Activated naive CD8-positive, alpha-beta T cell treated with anti-CD3 and anti-CD28 coated beads, Interleukin-2, amount 10 ng/mL, durations not matched to agents 7 days and 5 days (primary cell): ENCODE measurements at places on chromosomes 6 and 20.

GRCh38 chr6:85388531-85388930 lies 61.4 kb upstream of the NT5E start:
- DNase-seq: no peak
- H3K36me3 ChIP-seq: no peaks in the 10 kb centered on the region
- H3K27ac ChIP-seq: no peak overlapping the region
- H3K27me3 ChIP-seq: no peaks in the 10 kb centered on the region
- peaks cover 13% of the 10 kb centered on the region for H3K4me1 ChIP-seq
- no peak overlapping the region for H3K4me3 ChIP-seq

DNA sequence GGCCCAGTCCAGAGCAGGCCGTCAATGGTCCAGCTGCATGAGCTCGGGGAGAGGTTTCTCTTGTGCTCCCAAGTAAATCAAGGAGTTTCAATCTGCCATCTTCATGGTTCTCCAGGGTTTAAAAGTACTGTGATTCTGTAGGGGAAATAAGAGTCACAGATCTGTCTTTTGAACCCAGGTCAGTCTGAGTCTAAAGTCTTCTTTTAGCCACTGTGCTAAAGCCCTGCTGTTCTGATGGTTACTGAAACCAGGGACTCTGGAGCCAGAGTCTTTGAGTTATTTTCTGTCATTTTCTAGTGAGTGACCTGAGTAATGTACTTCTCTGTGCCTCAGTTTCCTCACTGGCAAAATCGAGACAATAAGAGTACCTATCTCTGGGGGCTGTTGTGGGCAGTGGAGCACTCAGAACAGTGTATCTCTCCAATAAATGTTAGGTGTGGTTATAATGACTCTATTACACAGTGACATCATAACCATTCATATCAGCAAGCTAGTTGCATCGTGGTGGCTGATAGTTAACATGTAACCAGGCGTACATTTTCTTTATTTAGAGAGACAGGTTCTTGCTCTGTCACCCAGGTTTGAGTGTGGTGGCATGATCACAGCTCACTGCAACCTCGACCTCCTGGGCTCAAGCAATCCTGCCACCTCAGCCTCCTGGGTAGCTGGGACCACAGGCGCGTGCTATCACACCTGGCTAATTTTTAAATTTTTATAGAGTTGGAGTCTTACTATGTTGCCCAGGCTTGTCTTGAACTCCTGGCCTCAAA lies 74.6 kb upstream of the KCNG1 start:
- H3K4me1 ChIP-seq: peaks cover under 1% of the 10 kb centered on the region
- H3K4me3 ChIP-seq: no peak overlapping the region
- DNase-seq: no peak
- peaks cover 33% of the 10 kb centered on the region for H3K27me3 ChIP-seq

DNA sequence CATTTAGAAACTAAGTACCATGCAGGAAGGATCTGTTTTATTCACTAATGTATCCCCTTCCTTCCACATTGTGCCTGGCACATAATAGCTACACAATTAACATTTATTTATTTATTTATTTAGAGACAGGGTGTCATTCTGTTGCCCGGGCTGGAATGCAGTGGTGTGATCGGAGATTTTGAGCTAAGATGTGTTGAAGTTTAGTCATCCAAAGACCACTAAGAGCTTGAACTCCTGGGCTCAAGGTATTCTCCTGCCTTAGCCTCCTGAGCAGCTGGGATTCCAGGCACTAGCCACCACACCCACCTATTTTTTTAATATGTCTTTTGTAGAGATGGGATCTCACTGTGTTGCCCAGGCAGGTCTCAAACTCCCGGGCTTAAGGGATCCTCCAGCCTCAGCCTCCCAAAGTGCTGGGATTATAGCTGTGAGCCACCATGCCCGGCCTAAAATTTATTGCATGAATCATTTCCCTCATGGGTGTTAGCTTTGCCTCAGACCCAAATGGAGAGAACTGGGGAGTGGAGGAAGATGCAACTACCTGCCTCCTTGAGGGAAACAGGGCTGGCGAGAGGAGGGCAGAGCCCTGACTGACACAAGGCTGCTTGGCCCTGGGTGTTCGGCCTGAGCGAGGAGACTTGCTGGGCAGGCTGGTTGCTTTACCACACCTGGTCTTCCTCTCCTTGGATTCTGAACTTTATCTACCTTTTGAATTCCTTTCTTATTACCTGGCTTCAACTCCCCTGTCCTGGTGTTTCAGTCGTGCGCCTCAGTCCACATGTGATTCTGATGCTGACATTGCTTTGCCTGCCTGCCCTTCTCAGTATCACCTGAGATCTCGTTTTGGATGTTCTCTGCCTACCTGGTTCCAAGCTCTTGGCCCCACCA lies 1.7 kb upstream of the DYNLT1 start:
- DNase-seq: no peak
- peaks cover 25% of the 10 kb centered on the region for H3K36me3 ChIP-seq
- peak overlapping the region; percentile 92 for H3K4me3 ChIP-seq
- peak overlapping the region; percentile 85 for H3K27ac ChIP-seq
- peaks cover 48% of the 10 kb centered on the region for H3K4me1 ChIP-seq
- no peaks in the 10 kb centered on the region for H3K27me3 ChIP-seq

- H3K4me1 ChIP-seq: no peaks in the 10 kb centered on the region
- no peaks in the 10 kb centered on the region for H3K36me3 ChIP-seq
- no peak overlapping the region for H3K27ac ChIP-seq
- no peak for DNase-seq
- no peaks in the 10 kb centered on the region for H3K27me3 ChIP-seq
These were observed 953.7 kb upstream of the MANEA start for GRCh38 chr6:94623586-94623985.

GRCh38 chr6:105324386-105324950 lies 78.4 kb downstream of the PREP start:
- no peaks in the 10 kb centered on the region for H3K27me3 ChIP-seq
- H3K27ac ChIP-seq: no peak overlapping the region
- DNase-seq: no peak
- no peaks in the 10 kb centered on the region for H3K4me1 ChIP-seq
- H3K36me3 ChIP-seq: peaks cover 16% of the 10 kb centered on the region

GRCh38 chr6:154928325-154928922 lies 66.7 kb upstream of the TIAM2 start:
- peaks cover 7% of the 10 kb centered on the region for H3K4me1 ChIP-seq
- no peak overlapping the region for H3K4me3 ChIP-seq
- H3K27me3 ChIP-seq: no peaks in the 10 kb centered on the region
- no peaks in the 10 kb centered on the region for H3K36me3 ChIP-seq
- no peak overlapping the region for H3K27ac ChIP-seq

DNA sequence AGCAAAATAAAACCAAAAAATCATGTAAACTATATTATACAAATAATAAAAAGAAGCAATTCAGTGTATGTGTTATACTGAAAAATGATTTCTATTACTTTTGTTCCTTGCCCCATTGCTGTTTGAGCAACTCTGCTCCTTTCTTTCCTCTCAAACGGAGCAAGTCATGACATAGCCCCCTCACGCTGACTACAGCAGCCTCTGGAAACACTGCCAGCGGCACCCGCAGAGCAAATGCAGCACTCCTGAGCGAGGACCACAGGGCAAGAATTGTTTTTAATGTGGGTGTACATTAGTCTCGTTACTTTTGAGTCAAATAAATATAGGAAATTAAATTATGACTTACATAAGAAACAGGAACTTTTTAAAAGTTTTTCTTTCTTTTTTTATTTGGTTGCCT lies 350.1 kb upstream of the HSF2 start:
- no peak overlapping the region for H3K4me3 ChIP-seq
- H3K27ac ChIP-seq: no peak overlapping the region
- no peaks in the 10 kb centered on the region for H3K36me3 ChIP-seq
- DNase-seq: no peak
- H3K4me1 ChIP-seq: no peaks in the 10 kb centered on the region
- peaks cover 2% of the 10 kb centered on the region for H3K27me3 ChIP-seq

- no peak overlapping the region for H3K27ac ChIP-seq
- DNase-seq: no peak
These were observed 28.6 kb upstream of the YWHAB start for GRCh38 chr20:44856856-44857448.

GRCh38 chr6:73969971-73970970 lies 274.3 kb downstream of the CD109 start:
- H3K36me3 ChIP-seq: no peaks in the 10 kb centered on the region
- H3K27me3 ChIP-seq: no peaks in the 10 kb centered on the region
- H3K27ac ChIP-seq: no peak overlapping the region
